COLO829 (cell line): ENCODE measurements at places on chromosomes 11 and 22.

DNA sequence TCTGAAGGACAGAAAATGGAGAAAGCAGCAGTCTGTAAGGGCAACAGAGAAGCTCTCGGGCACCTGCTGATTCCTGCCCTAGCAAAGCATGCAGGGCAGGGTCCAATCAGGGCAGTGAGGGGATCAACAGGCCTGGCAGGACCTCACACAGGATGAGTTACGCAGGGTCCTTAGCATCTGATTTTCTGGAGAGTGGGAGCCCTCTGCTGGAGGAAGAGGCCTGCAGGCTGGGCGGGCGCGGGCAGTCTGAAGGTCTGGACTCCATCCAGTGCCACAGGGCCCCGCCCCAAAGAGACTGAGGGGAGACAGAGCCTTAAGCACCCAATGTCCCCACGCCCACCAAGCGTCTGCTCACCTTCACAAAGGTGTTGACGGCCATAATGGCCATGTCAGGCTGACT, 28.9 kb downstream of the AP1B1 start:
- DNase-seq = no peak

DNA sequence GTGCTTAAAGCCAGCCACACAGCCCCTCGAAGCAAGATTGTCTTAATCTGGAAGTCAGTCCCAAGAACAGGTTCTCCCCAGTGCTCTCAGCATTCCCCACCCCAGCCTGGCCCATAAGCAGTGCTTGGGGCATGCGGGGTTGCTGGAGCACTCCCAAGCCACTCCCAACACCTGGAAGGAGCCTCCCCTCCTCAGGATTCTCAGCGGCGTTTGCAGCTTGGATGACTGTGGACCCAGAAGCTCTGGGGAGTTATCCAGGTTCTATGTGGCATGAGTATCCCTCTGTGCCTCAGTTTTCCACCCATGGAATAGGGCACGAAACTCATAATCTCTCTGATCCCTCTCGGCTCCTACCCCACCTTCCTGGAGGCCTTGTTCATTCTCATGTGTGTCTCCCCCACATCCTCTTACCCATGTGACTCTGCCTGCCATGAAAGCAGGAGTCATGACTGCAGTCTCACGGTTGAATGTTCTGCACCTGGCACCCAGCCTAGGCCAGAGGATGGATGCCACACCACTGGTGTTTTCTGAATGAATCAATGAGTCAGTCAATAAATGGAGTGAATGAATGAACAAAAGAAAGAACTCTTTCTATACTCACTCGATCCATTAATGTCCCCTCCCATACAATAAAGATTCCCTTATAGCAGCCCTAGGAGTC, 33.4 kb upstream of the WNT7B start:
- peak; percentile 41 for DNase-seq

GRCh38 chr11:113363996-113364641, 23.5 kb upstream of the ANKK1 start:
- DNase-seq = no peak

GRCh38 chr11:60315871-60316270, 11.2 kb upstream of the MS4A6E start:
- no peak for DNase-seq

DNA sequence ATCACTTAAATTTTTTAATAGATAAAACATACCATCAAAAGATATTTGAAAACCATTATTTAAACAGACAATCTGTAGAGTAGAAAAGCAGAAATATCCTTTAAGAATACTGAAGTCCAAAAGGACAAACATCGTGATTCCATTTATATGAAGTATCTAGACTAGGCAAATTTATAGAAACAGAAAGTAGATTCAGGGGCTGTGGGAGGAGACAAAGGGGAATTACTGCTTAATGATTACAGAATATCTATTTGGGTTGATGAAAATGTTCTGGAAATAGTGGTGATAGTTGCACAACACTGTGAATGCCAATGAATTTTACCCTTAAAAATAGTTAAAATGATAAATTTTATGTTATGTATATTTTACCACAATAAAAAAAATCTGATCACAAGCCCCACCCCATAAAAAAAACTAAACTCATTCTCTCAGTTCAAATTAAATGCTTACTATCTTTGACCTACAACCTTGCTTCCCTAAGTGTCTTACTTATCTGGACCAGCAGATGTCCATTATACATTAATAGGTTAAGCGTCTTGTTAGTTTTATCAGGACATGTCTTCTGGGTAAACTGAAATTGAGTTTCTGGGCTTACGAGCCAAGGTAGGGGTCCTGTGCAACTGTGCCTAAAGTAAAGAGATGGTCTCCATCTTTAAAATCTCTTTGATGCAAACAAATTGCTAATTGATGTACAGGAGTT, 86.3 kb downstream of the FCHSD2 start:
- DNase-seq = no peak

- DNase-seq = peak; percentile 50
Measured at GRCh38 chr11:16403448-16403803, 47.1 kb upstream of the SOX6 start.

- no peak for DNase-seq
Measured at GRCh38 chr11:103671143-103671651, 365.2 kb upstream of the DDI1 start.

GRCh38 chr11:65722261-65722660, 1.7 kb upstream of the RNASEH2C start:
- no peak for DNase-seq

DNA sequence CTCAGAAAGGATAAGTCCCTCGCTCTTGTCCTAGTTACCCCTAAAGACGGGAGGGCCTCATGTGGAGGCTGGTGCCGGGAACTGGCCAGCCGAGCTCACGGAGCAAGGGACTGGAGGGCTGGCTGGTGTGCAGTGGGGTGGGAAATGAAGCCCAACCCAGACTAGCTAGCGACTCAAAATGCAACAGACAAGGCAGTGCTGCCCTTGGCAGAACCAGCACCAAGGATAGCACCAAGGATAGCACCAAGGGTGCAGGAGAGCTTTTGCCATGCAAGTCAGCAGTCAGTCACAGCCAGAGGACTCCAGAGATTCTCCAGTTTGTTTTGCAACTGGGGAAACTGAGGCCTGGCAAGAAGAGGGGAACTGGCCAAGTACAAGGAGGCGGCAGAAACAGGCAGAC, 6.5 kb upstream of the BATF2 start:
- no peak for DNase-seq

GRCh38 chr11:126839496-126839895, 161.1 kb downstream of the KIRREL3 start:
- DNase-seq = peak; percentile 90

DNA sequence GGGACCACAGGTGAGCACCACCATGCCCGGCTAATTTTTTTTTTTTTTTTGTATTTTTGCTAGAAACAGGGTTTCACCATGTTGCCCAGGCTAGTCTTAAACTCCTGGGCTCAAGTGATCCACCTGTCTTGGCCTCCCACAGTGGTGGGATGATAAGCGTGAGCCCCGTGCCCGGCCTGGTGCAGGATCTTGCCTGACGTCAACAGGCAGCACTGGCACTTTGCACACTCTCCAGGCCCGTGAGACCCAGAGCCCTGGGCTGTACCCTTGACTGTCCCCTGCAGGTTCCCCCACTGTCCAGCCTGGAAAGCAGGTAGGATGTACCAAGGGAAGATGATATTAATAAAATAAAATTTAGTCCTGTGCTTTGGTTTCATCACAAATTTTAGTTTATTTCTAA, 29.1 kb upstream of the PANX2 start:
- DNase-seq = no peak

GRCh38 chr11:120744016-120744994, 232.8 kb downstream of the GRIK4 start:
- DNase-seq = no peak

DNA sequence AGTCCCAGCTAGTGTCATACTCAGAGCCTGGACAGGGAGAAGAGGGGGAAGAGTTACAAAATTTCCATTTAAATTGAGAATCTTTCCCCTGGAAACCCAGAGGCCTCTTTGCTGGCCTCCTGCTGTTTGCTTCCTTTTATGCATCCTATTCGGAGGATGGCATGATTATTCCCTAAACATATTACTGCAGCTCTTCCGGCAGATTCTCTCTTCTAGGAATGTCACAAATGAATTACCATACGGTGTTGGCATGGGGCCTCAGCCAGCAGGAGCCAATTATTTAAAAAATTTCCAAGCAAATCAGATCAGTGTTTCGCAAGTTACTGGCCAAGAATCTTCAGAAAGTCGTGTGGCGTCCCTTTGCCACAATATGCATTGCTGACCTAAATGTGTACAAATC, 326.7 kb upstream of the NCAM1 start:
- DNase-seq = no peak

- no peak for DNase-seq
Measured at GRCh38 chr11:44957040-44957515, 6.4 kb upstream of the TP53I11 start.

- DNase-seq = no peak
Measured at GRCh38 chr11:5286351-5286750, 15.4 kb downstream of the OR51B4 start.

GRCh38 chr11:69463181-69463994, 18.1 kb upstream of the LINC01488 start:
- DNase-seq = no peak

DNA sequence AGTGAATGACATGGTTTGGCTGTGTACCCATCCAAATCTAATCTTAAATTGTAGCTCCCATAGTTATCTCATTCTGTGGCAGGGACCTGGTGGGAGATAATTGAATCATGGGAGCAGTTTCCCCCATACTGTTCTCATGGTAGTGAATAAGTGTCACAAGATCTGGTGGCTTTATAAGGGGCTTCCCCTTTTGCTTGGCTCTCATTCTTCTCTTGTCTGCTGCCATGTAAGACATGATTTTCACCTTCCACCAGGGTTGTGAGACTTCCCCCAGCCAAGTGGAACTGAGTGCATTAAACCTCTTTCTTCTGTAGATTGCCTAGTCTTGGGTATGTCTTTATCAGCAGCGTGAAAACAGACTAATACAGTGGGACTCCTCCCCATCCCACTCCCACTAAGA, 11.1 kb downstream of the OR5A2 start:
- DNase-seq = no peak

- no peak for DNase-seq
Measured at GRCh38 chr22:24566899-24567511, 11.2 kb downstream of the SNRPD3 start.

- no peak for DNase-seq
Measured at GRCh38 chr22:47210112-47210657, 447.7 kb downstream of the TBC1D22A start.

DNA sequence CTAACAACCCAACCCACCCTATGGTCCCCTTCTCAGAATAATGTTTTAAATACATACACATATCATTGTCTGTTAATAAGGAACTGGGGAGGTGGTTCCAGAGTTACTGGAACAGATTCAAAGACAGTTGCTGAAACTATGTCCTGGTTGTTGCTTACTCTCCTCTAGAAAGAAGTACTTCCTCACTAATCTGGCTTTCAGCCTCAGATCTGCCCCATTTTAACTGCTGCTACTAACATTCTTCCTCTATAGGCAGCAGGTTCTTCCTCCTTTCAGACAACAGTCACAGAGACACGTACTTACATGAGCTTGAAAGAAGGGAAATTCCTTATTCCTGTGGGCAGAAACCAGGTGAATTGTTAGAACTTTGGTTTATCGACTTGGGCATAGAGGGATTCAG, 8.1 kb upstream of the NEU3 start:
- no peak for DNase-seq

GRCh38 chr11:23585416-23586104, 725.3 kb upstream of the CCDC179 start:
- DNase-seq = no peak

GRCh38 chr11:128580612-128581011, 6.7 kb downstream of the ETS1 start:
- peak; percentile 18 for DNase-seq

DNA sequence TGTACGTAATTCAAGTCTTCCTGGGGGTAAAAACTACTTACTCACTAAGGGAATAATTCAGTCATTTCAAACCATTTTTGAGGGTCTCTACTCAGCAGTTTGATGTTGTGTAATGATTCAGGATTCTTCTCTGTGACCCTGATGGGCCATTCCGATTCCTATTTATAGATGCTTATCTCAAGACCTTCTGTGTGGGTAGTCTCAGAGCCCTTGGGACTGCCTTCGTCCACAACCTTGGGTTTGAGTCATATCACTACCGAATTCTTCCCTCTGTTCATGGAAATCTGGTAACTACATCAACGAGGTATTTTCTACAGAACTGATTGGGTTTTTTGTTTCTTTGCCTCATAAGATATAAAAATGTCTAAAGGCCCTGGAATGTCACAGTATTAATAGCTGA, 14.3 kb upstream of the CBX6 start:
- no peak for DNase-seq

- DNase-seq = no peak
Measured at GRCh38 chr22:38271927-38272372, 860 bp downstream of the TMEM184B start.

- no peak for DNase-seq
Measured at GRCh38 chr11:30521297-30522071, 64.7 kb downstream of the MPPED2 start.

GRCh38 chr22:19019679-19020032, 83.6 kb upstream of the PRODH start:
- DNase-seq = no peak
